ENCODE measurements at places on chromosomes 5 and 9.

GRCh38 chr5:61449804-61450492, 117.9 kb downstream of the ZSWIM6 start:
- ATAC-seq: peak; percentile 85

GRCh38 chr9:121598965-121599871, 52.2 kb upstream of the DAB2IP start:
- ATAC-seq: peak; percentile 62

GRCh38 chr5:77452351-77452750, 39.8 kb downstream of the WDR41 start:
- no peak for ATAC-seq

- ATAC-seq: no peak
Observed at GRCh38 chr5:57262541-57262940, 88.7 kb downstream of the GPBP1 start.

DNA sequence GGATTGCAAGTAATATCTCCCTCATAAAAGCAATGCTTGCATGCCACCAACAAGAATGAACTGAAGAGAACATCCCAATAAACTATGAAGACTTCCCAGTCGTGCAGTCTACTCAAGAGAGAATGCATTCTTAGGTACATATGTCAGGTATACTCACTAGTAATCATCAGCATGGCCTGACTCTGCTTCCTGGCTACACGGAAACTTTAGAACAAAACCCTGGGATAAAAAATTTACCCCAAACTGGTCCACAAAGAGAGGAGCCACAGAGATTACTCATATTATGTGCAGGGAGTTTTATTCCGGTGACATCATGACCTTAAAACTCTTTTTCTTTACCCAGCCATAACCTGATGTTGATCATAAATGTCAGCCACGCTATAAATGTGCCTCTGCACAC, 57.5 kb upstream of the PAPPA start:
- ATAC-seq: no peak

GRCh38 chr5:170892196-170892595, 30.4 kb downstream of the RANBP17 start:
- no peak for ATAC-seq

GRCh38 chr9:23731353-23731752, 94.7 kb downstream of the ELAVL2 start:
- ATAC-seq: no peak

DNA sequence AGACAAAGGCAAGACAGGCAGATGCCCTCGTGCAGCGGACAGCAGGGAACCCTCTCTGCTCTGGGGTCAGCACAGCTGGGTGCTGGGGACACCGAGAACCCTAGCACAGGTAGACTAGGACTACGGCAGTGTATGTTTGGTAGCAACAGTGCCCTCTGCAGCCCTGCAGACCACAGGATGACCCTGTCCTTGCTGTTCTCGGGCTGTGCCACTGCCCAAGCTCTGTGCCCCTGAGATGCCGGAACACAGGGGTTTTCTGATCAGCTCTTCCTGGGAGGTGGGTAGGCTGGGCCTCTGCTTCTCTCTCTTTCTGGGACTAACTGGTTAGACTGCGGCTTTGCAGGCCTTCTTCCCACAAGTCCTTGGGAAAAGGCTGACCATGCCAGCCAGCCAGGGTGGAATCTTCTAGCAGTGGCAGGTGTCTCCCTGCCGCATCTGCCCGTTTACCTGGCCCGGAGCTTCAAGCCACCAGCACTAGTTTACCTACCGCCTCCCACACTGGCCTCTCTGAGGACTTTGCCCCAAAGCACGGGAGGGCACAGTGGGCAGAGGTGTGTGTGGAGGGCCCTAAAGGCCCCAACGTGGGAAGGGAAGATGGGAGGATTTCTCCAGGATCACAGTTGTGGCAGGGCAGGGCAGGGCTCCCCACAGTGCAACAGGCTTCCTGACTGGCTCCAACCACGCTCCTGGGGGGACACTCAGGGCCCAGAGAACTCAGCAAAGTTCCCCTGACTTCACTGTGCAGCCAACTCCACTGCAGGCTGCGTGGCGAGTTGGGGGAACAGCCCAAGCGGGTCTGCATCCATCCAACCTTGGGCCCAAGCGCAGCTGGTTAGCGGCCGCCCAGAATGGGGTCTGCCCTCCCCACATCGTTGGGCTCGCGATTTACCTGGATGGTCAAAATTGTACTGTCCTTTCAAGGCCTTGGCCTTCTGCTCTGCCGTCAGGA, 1.2 kb downstream of the UCK1 start:
- no peak for ATAC-seq

GRCh38 chr9:72349240-72349639, 15.8 kb downstream of the ZFAND5 start:
- ATAC-seq: no peak

GRCh38 chr5:15577831-15578230, 77.9 kb downstream of the FBXL7 start:
- ATAC-seq: no peak

- ATAC-seq: no peak
Observed at GRCh38 chr9:69696802-69697201, 24.6 kb upstream of the APBA1 start.

- no peak for ATAC-seq
Observed at GRCh38 chr5:66213533-66213932, 69.4 kb downstream of the SREK1 start.

DNA sequence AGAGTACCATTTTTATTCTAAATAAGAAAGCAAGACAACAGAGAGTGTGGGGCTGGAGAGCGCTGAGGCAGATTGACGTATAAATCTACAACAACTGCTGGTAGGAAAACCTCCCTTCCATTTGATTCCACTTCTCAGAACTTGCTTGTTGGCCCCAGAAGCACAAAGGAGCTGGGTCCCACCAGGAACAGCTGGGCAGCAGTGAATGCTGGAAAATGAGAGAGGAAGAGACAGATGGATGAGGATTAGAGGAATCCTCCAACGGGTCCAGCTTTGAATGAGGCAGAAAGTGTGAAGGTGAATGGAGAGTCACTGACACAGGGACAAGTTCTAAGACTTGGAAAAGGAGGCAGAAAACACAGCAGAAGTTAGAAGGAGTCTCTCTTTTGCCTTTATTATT, 14.8 kb downstream of the TAS2R1 start:
- no peak for ATAC-seq

GRCh38 chr9:135612437-135612836, 26.9 kb downstream of the GLT6D1 start:
- peak; percentile 16 for ATAC-seq

DNA sequence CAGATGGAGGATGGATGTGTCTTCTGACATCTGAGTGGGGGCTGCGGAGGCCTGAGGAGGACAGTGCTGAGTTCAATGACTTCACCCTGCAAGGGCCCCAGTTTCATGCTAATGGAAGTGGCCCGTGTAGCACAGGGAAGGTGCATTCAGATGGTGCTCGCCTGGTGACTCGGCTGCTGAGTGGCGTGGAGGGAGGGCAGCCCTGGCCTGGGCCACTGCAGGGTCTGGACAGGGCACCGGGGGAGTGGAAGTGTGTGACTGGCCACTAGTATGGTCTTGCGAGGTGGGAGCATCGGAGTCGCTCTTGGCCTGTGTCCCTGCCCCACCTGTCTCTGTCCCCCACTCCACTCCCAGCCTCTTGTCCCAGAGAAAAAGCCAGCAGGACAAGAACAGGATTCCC, 1.7 kb upstream of the SLC9A3 start:
- ATAC-seq: peak; percentile 12

GRCh38 chr5:141973871-141974595, 5.1 kb downstream of the RNF14 start:
- ATAC-seq: no peak

DNA sequence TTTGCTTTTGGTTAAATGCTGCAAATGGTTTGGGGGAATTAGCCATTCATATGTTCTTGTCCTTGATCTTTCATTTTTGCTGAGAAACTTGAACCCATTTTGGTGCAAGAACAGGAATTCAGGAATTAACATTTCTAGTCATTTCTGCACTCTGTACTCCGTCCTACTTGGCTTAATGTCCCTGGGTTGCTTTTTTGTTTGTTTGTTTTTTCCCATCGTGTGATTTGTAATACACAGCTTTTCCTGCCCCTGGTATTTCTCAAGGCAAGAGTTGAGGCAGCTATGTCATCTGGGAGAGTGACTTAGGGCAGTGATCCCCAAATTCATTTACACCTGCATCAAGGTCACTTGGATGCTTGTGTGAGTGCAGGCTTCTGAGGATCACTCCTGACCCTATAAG, 71.3 kb downstream of the IQGAP2 start:
- ATAC-seq: no peak

GRCh38 chr9:84828046-84828445, 158.5 kb downstream of the NTRK2 start:
- ATAC-seq: no peak

DNA sequence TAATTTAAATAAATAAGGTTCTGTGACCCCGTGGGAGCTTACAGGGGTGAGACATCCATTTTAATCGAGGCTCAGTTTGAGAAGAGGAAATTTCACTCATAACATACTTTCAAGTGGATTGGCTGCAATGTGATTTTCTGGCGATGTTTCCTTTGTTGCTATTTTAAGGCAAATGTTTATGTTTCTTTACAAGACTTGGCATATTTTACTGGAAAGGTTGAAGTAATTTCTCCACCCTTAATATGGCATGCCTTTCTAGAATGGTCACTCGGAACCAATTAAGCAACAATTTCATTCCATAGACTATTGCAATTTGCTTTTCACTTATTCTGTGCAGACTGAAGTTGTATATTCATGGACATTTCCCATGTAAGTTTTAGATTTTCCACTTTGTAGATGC, 438.0 kb upstream of the WWC1 start:
- no peak for ATAC-seq

- no peak for ATAC-seq
Observed at GRCh38 chr9:37453827-37454226, 11.4 kb downstream of the ZBTB5 start.

Measured in esophagus mucosa (tissue), 1 donor.